NCI-H226 (cell line): ENCODE measurements at places on chromosomes 12 and 14.

DNA sequence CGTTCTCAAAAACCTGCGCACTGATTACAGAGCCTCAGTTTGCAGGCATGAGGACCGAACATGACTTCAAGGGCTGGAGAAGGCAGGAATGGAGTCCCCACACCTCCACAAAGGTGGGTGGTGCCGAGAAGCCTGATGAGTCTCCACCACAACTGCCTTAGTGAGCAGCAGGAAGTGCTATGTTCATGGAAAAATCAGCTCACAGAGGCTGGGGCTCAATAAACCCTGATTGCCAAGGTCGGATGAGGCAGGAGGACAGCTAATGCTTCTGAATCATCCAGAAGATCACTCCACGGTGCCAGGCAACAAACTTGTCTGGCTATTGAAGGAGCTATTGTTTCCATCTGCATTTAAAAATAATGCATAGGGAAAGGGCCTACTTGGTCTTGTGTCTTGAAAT lies 31.1 kb downstream of the APPL2 start:
- DNase-seq = peak; percentile 41

DNA sequence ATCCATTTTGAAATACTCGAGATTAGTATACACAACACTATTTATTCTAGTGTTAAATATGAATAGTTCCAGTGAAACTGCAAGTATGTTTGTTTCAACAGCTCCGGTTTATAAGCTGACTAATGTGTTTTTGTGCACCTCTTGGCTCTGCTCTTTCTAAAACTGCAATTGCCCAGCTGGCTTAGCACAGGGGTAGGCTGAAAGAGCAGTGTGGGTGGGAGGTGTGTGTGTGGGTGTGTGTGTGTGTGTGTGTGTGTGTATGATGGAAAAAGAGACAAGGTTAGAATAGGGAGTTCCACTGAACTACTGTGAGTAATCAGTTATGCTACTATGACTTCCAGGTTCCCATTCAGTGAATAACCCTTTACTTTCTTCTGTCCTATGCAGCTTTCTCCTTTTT lies 37.8 kb upstream of the DDHD1 start:
- no peak for DNase-seq

DNA sequence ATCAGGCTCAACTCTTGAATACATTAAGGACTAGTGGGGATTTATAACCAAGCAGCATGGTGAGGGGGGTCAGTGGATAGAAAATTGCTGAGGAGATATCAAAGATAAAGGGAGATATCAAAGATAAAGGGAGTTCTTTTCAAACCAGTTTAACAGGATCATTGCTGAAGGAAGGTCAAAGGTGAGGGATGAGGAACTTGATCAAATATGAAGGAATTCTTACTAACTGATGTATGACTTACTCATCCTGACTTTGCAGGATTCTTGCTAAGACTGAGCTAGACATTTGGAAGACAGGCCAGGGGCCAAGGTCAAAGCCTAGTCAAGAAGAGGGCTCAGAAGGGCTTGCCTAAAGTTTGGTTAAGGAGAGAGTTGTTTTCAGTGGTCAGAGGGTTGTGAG lies 4.8 kb downstream of the ABHD4 start:
- DNase-seq = peak; percentile 19

DNA sequence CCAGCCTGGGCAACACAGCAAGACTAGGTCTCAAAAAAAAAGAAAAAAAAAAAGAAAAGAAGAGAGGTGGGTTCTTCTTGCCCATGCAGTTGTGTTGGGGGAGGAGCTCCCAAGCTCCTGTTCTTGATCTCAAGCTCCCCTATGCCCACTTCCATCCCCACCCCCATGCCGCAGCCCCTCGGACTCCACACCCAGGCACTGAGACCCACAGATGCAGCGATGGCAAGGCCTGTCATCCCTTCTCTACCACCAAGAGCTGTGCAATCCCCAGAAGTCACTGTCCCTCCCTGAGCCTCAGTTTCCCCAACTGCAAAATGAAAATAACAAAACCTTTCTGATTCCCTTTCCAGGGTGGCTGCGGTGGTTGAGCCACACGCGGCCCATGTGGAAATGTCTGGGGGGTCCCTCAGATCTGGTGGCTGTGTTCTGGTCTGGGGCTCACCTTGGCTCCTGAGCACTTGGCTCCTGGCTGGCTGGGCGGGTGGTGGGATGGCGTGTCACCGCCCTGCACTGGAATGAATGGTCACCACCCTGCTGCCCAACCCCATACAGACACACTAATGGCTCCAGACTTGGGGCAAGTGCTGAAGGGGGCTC lies 22.6 kb upstream of the KIF26A start:
- no peak for DNase-seq

DNA sequence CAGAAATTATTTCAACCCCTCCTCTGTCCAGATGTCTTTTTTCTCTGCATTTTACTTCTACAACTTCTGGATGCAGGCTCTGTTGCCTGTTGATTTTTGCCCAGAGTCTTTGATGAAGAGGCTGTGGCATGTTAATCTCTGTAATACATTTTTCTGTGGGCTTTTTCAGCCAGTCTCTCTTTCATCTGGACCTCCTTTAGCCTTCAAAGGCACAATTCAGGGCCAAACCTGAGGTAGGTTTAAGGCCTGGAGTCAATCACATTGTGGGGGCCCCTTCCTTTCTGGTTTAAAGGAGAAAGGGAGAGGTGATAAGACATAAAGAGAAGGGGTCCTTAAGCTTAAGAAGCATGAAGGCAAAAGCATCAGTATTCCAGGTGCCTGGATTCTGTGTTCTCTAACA lies 553.7 kb downstream of the FLRT2 start:
- no peak for DNase-seq

GRCh38 chr14:103286460-103286859 lies 47.6 kb upstream of the EIF5 start:
- DNase-seq = peak; percentile 21

GRCh38 chr12:94795044-94795443 lies 144.7 kb upstream of the TMCC3 start:
- DNase-seq = no peak
